ENCODE measurements at places on chromosomes 7 and 10.

- DNase-seq = no peak
Observed at GRCh38 chr7:75854233-75854632, 24.6 kb upstream of the RHBDD2 start.

GRCh38 chr7:16978358-16979244 is 96.8 kb upstream of the AGR3 start:
- DNase-seq = peak; percentile 21

DNA sequence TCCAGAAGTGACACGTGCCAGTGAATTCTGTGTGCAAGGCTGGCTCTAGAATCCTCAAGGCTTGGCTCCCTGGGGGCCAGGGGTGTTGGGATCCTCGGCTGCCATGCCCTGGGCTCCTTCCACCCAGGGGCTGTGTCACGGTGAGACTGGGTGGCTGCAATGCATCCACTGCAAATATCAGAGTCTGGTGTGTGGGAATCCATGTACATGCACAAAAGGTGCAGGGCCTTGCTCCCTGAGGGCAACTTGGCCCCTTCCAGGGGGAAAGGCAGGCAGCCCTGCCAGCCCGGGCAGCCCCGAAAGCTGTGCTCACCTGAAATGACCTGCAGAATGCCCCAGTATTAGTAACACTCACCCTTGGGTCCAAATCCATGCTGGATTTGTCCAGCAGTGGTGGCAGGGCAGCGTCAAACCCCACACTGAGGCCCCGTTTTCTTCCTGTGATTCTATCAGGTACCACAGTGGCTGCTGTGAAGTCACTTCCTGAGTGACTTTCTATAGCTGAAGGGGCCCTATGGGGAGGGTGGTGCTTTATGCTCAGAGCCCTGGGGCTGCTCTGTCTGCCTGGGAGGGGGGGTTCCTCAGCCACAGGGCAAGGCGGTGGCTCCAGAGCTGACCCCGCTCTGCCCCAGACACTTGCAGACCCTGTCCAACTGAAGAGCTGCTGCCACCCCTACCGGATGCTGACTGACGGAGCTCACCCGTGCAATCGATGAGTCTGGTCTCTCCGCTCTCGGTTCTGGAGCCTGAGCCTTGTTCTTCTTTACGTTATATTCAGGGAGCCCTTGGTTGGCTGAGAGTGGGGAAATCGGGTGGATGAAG is 317.7 kb downstream of the GLRX3 start:
- no peak for DNase-seq

GRCh38 chr10:11189582-11190376 is 172.1 kb downstream of the CELF2 start:
- DNase-seq = no peak

GRCh38 chr10:46309511-46310142 is 22.8 kb downstream of the ANTXRL start:
- no peak for DNase-seq
